Urinary bladder (tissue), 4 donors: ENCODE measurements at places on chromosomes 2 and 18.

GRCh38 chr2:155060896-155061295, 362.4 kb downstream of the KCNJ3 start:
- DNase-seq = no peak

DNA sequence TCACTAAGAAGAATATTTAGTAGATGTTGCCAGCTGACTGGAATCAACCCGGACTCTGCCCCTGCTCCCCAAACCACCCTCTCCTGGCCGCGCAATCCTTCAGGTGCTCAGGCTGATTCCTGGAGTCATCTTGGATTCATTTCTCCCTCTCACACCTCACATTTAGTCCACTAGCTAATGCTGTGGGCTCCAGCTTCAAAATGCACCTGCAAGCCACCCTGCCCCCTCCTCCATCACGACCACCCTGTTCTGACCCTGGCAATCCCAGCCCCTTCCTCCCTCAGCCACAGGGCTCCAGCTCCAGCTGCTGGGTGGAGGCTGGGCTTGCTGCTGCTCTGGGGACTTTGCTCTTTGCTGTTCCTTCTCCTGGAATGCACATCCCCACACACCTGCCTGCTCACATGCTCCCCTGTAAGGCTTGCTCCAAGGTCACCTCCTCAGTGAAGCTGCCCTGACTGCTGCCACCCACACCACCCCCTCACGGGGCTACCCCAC, 61.3 kb upstream of the SH3RF3 start:
- DNase-seq = no peak

DNA sequence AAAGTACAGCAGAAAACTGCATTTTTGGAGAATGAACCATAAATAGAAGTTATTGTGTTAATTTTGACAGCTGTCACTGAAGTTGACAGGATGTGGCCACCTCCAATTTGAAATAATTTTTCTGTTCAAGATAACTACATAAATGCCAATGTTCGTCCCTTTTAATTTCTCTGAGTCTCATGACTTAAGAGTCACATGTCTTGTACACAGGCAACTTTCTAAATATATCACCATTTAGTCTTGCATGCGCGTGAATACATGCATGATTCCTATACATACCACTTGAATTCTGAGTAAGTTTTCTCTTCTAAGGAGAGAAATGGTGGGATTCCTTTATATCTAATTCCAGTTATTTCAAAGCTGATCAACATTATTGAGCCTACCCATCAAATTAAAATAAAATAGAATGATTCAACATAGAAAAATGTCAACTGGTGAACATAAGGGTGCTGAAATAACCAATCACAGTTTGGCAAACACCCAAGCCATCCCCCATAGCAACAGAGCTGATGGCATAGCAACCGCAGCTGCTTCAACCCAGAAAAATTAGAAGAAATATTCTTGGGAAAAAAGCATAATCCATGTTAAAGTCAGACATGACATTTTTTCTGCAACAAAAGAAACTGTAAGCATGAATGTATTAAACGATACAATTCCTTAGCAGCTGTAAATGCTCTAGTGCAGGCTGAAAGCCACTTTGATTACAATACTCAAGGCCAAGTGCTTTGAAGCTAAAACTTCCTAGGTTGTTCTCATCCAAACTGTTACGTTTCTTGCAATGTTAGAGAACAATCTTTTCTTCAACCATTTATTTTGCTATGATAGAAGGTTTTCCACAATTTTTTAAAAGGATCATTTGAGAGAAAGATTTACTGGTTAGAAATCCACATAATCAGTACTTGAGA, 282.7 kb downstream of the DLGAP1 start:
- DNase-seq = no peak

DNA sequence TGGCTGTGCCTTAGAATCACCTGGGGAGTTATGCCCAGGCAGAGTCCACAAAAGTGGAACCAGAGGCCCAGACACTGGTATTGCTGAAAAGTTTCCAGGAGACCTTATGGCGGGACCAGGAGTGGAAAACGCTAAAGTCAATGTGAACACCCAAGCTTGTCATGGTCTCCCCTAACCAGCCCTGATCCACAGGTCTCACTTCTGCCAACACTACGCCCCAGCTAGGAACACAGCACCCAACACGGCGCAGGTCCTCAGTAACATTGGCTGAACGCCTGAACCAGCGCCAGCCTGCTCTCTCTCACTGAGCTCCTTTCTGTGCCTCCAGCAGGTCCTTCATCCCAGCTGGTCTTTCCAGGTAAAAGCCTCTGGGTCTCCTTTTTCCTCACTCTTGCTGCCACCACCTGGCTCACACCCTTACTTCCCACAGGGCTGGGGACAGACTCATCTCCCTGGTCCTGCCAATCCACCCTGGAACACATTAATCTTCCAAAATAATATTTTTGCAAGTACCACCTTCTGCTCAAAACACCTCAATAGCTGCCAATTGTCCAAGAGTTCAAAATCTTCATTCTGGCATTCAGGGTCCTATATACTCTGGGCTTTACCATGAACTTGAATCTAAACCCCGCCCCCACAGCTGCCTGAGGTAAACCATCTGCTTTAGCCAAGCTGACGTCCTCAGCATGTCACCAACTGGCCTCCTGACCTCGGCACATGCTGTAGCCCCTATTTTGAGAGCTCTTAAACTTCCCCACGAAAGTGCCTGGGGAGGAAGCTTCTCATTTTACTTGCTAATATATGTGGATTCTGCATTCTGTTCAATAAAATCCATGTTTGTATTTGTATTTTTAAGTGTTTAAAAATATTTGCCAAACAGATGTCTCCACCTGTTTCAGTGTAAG, 34.6 kb downstream of the ADCY3 start:
- no peak for DNase-seq

GRCh38 chr2:227115761-227116160, 48.2 kb downstream of the COL4A4 start:
- DNase-seq = no peak

- DNase-seq = no peak
Observed at GRCh38 chr2:231258701-231259100, 60.3 kb downstream of the ARMC9 start.

DNA sequence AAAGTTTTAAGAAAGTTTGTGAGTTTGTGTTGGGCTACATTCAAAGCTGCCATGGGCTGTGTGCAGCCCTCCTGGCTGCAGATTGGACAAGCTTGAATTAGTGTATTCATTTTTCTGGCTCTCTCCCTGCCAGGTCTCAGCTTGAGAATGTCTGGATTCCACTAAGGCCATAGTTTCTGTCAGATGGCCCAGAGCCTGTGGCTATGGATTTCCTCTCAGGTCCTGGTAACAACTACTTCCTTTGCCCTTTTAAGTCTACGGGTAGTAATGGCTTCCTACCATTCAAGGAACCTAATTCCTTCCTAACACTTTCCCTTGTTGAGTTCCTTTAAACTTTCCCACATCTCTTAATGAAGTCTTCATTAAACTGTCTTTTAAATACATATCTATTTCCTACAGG, 24.3 kb upstream of the PSMD14 start:
- no peak for DNase-seq

GRCh38 chr2:127175751-127176354, 44.2 kb downstream of the CYP27C1 start:
- peak; percentile 42 for DNase-seq

GRCh38 chr2:164735309-164735919, 106.2 kb downstream of the COBLL1 start:
- no peak for DNase-seq

- no peak for DNase-seq
Observed at GRCh38 chr2:170530803-170531564, 184.2 kb upstream of the SP5 start.

DNA sequence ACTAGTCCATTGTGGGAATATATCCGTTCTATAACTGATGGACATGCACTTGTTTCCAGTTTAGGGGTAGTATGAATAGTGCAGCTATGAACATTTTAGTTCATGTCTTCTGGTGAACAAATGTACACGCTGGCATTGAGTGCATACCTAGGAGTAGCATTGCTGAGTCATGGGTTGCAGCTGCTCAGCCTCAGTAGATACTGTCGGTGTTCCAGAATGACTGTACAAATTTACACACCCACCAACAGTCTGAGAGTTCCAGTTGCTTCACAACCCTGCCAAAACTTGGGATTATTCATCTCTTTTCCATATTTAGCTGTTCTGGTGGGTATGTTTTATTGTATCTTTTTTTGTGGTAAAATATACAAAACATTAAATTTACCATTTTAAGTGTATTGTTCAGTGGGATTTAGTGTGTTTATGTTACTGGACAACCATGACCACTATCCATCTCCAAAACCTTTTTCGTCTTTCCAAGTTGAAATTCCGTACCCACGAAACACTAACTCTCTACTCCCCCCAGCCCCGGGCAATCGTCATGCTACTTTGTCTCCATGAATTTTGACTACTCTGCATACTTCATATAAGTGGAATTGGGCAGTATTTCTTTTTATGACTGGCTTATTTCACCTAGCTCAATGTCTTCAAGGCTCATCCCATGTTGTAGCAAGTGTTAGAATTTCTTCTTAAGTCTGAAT, 281.0 kb downstream of the PRKCE start:
- no peak for DNase-seq

- DNase-seq = no peak
Observed at GRCh38 chr2:23589739-23590138, 204.8 kb downstream of the KLHL29 start.

GRCh38 chr18:7921938-7922587, 354.9 kb downstream of the PTPRM start:
- DNase-seq = no peak
